ENCODE measurements at places on chromosomes 1 and 21.
A peak's percentile ranks its signal among the peaks of the same experiment; 100 is the strongest.

DNA sequence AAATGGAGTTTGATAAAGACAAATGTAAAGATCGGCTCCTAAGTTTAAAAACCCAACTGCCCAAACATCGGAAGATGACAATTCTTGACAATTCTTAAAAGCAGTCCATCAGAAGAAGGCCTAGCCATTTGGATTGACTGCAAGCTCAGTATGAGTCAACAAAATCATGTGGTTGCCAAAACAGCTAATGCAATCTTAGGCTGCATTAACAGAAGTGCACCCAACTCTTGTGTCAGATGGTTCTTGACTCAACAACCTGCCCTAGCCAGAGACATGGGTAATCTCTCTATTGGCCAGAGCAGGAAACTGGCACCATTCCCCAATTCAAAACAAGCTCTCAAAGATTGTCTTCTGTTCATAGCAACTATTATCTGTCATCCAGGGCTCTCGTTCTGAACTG, 9.9 kb upstream of the NCF2 start:
- no peak for DNase-seq

DNA sequence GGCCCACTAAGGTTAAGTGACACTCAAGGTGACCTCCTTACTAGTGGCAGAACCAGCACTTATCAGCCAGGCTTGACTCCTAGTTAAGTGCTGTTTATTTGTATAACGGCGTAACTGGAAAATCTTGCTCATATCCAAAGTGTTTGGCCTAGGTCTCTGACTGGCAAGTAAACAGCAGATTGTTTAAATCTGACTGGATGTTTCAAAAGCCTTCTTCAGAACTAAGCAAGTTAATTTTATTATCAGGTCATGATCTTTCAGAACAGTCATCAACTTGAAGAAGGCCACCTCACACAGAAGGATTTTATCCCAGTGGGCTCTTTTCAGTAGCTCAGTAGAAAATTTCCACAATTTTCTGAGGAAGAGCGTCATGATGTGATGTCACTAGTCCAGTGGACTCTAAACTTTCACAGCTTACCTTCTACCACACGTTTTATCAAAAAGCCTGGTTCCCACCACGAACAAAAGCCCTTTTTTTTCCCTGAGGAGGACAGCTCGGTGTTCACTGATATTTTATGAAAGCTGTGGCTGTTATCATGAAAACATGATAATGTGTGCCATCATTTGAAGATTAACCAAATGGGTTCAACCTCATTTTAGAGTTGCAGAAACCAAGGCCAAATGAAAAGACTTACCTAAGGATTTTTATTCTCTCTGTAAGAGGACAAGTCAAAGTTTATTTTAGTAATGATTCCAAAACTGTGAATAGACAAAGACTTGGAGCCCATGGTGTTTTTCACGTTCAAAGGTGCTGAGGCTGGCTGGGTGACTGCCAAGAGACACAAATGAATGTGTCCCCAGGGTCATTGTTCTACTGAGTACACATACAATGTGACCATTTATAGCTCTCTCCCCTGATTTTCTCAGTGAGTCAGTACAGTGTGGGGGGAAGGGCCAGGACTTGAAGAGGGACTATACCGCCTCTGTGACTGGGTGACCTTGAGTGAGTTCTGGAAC, 9.1 kb downstream of the SGIP1 start:
- no peak for DNase-seq

DNA sequence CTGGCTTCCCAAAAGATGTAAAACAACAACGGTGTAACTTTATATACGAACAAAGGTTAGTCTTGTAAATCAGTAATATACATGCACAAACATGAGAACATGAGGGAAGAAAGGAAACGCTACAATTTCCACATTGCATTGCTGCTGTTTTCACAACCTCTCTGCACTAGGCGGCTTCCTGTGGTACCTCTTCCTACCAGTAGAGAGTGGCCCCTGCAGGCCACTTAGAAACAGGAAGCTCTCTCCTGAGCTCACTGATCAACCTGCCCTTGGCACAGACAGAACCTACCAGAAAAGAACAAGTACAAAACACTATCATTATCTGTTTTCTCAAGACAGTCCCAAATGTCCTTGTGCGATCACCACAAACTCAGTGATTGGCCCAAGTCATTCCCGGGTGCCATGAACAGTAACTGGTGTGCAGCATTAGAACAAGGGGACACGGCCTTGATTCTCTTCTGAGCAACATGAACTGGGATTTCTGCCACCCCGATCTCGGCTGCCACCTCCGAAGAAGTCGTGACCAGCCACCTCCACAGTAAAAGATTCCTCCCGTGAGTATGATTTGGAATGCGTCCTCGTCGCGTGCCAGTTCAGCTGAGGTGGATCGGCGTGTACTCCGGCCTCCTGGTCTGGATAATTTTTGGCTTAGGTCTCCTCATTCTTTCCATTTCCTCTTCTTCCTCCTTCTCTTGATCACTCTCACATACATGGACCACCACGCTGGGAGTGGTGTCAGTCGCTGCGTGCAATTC, 5.7 kb upstream of the KCNE1 start:
- DNase-seq, result peak; percentile 49

- DNase-seq, result no peak
Measured at GRCh38 chr1:177077006-177077405, 87.5 kb downstream of the ASTN1 start.

GRCh38 chr1:147341246-147341645, 98.8 kb downstream of the CHD1L start:
- no peak for DNase-seq

GRCh38 chr1:22651941-22652856, 837 bp upstream of the C1QB start:
- DNase-seq, result no peak

DNA sequence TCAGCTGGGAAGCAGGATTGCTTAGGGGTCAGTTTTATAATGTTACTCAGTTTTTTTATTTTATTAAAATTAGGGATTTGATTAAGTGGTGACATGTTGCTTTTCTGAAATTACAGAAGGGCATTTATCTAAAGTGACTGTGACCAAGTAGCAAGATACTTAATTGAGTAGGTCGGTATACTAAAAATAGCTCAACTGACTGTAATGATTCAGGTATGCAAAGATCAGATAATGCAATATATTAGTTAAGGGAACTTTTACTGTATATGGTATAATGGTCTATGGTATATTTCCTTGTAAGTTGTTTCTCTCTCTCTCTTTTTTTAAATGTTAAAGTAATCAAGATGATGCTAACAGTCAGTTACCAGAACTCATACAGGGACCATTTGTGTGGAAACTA, 26.2 kb downstream of the RLF start:
- DNase-seq, result no peak

DNA sequence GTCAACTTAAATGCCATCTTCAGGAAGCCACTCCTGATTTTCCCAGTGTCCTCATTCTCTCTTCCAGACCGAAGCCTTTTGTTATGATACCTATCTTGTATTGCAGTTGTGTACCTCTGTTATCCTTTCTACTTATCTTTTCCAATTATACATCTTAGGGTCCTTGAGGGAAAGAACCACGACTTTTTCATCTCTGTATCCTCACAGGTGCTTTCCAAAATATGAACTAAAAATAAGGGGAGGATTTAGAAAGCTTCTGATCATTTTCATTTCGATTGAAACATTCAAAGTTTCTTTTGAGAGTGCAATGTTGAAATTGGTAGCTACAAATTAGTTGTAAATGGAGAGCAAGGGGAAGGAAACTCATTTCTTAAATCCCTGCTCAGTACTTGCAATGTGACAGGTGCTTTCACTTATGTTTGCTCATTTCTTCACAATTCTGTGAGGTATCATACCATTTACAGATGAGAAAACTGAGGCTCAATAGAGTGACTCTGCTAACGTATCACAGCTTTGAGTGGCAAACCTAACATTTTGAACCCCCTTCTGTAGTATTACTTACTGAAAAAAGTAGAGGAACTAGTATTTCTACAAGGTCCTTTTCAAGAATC, 24.2 kb downstream of the SLC19A2 start:
- no peak for DNase-seq
